Colonic mucosa (tissue), 4 donors: ENCODE measurements at places on chromosomes 6 and 20. TPM values are rescaled to one million over a fixed set of nuclear protein-coding genes. Genes with fewer than 3 reads are reported as not detected.

- no peak for DNase-seq
Measured at GRCh38 chr6:158756977-158757752, 62.0 kb downstream of the EZR start.

DNA sequence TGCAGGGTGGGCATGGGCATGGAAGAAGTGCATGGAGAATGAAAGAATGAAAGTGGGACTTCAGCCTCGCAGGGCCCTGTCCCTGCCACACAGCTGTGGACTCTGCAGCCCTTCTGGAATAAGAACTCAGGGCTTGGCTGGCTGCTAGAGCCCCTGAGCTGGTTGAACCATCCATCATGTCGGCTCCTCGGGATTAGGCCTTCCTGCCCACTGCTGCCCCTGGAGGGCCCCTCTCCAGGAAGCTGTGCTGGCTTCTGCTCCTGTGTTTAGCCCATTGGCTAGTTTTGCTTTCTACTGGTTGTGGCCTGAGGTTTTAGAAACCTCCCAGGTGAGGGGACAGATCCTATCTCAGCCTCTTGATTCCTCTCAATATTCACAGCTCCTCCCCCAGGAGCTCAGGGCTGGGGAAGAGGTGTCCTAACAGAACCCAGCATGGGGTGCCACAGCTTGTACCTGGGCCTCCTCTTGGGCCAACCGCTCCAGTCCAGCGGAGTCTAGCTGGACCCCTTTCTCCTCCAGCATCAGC is 7.9 kb downstream of the AARS2 start:
- DNase-seq, result no peak

Gene KCNS1
- total RNA-seq, result 0.17 TPM

- no peak for DNase-seq
Measured at GRCh38 chr20:61430228-61430624, 178.2 kb downstream of the CDH4 start.

Gene CCN5
- total RNA-seq, result 2.9 TPM

GRCh38 chr6:169183233-169183632 is 70.4 kb downstream of the THBS2 start:
- no peak for DNase-seq

DNA sequence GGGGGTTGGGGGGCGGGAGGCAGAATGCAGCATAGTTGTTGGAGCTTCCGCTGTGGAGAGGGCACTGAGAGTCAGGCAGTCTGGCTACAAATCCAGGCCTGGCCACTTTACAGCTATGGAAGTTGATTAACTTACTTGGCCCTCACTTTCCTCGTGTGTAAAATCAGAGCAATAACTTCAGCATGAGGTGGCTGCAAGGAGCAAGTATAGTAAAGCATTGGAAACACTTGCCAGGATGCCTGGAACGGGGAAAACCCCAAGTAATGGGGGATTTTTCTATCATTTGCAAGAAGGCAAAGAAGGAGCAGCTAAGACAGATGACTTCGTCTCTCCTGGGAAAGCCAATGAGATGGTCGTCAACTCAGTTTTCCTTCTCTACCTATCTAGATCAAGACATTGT is 35.8 kb downstream of the AGPAT4 start:
- DNase-seq, result no peak

GRCh38 chr6:6712449-6713403 is 124.2 kb downstream of the LY86 start:
- peak; percentile 77 for DNase-seq

Gene DPPA5
- total RNA-seq, result not detected

- DNase-seq, result no peak
Measured at GRCh38 chr6:148885925-148886845, 139.4 kb downstream of the UST start.
